Sciatic nerve (tissue), 2 donors: ENCODE measurements at places on chromosomes 7 and 10. TPM values are rescaled to one million over a fixed set of nuclear protein-coding genes. Genes with fewer than 3 reads are reported as not detected.

GRCh38 chr10:119457966-119458766 lies 84.4 kb downstream of the RGS10 start:
- no peak for DNase-seq

DNA sequence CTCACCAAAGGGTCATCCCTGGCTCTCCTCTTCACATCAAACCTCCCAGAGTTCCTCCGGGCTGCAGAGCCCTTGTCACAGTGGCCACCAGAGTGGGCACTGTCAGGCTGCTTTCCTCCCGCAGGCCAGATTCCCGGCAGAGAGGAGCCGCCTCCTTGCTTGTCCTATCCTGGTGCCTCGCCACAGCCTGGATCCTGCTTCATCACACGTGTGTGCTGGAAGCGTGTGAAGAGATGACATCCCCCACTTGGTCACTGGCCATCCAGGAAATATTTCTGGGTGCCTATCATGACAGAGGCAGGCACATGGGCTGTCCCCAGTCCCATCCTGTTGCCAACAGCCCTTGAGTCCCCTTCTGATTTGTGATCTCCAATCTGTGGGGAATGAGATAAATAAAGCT lies 15.0 kb downstream of the INSIG1 start:
- no peak for DNase-seq

DNA sequence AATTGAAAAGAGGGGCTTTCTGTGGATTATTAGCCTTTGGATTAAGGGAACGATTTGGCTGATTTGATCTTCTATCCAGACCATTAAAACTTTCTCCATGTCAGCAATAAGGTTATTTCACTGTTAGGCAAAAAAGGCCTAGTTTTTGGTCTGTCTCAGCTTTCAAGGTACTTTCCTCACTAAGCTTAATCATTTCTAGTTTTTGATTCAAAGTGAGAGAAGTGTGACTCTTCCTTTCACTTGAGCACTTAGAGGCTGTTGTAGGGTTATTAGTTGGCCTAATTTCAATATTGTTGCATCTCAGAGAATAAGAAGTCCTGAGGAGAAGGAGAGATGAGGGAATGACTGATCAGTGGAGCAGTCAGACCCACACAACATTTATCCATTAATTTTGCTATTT lies 596.0 kb upstream of the TPK1 start:
- no peak for DNase-seq

The EVX1 gene
- not detected for total RNA-seq

- DNase-seq = no peak
Measured at GRCh38 chr10:30705101-30705624, 75.6 kb upstream of the LYZL2 start.

The ITPRID1 gene
- total RNA-seq = not detected

The TAS2R39 gene
- total RNA-seq = not detected

DNA sequence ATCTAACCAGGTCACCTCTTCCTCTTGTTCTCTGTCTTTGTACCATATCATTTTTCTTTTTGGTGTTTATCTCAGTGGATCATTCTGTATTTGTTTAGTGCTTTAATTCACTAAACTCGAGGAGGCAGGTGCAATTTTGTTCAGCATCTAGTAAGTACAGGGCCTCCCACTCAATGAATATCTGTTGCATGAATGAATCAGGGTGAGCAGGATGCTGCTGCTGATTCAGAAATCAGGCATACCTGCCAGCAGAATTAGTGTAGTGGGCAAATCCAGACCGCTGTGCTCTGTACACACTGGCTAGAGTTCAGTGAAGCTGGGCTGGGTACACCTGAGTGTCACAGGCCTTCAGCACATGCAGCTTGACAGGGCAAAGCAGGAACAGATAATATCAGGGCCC lies 511.9 kb downstream of the SUGCT start:
- DNase-seq = no peak

- no peak for DNase-seq
Measured at GRCh38 chr10:126716366-126716765, 45.9 kb upstream of the C10orf90 start.

GRCh38 chr7:129771201-129771927 lies 159.8 kb downstream of the NRF1 start:
- DNase-seq = no peak

The RALA gene
- total RNA-seq = 35.0 TPM

GRCh38 chr7:134637934-134638719 lies 8.5 kb upstream of the BPGM start:
- no peak for DNase-seq

The ANXA8L1 gene
- 0.31 TPM for total RNA-seq

- DNase-seq = no peak
Measured at GRCh38 chr7:28784171-28784902, 173.8 kb downstream of the TRIL start.

- no peak for DNase-seq
Measured at GRCh38 chr7:94529516-94529915, 19.9 kb downstream of the CASD1 start.

GRCh38 chr10:56537984-56538383 lies 176.9 kb upstream of the ZWINT start:
- DNase-seq = no peak

DNA sequence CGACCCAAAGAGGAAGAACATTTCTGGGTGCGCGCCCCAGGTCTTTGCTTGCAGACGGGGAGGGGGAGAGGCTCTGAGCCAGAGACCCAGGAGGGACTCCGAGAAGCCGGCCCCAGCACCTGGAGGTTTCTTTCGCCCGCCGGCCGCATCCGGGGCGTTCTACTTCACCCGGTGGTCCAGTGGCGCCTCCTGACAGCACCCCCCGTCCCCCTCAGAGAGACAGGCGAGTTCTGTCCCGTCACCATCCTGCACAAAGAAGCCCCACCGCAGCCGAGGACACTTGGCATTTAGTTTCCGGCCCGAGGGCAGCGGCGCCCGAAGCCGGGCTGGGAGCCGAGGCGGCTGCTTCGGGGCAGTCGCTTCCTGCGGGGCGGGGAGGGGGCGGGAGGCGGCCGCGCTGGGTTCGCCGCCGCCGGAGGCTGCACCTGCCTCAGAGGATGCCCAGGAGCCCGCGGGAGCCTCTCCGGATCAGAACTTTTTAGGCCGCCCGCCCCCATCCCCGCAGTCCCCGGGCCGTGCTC lies at the start of gene TMEM178B:
Gene TMEM178B (plus strand): TSS at position 424 of the 521 bp plus-strand sequence.
- peak; percentile 51 for DNase-seq

- no peak for DNase-seq
Measured at GRCh38 chr7:36962367-36962766, 238.1 kb upstream of the AOAH start.

DNA sequence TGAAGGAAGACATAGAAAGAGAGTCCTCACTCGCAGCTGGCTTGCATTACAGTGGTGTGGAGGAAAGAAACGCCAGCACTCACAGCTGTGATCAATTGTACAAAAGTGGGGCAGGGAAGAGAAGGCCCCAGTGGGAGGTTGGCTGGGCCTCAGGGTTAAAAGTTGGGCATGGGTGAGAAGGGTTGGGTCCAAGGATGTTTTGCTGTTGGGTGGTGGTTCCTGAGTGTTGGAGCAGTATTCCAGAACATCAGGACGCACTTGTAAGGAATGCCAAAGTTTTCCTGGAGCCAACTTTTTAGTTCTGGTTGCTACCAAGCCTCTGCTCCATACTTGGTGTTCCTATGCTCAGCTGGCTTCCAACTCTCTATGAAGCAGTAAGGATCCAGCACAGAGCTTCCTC lies 55.4 kb upstream of the MKRN1 start:
- DNase-seq = no peak

DNA sequence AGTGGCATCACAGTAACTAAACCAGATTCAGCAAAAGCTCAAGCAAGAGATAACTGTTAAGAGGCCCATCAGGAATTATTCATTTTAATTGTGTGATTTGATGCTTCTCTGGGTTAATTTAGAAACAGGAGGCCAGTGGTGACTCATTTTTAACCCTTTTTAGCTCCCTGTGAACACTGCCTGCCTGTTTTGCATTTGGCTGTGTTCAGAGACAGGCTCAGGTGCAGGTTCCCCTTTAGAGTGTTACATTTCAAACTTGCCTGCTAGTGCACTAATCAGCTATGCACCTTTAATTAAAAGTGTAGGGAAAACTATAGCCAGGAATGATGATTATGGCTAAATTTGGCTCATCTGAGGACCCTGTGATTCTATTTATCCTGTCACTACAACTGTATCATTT lies 6.5 kb downstream of the STAMBPL1 start:
- DNase-seq = no peak

- DNase-seq = no peak
Measured at GRCh38 chr10:37390926-37391325, 265.5 kb downstream of the ANKRD30A start.

The PNLIPRP2 gene
- total RNA-seq = 1.6 TPM

The GBX1 gene
- not detected for total RNA-seq

DNA sequence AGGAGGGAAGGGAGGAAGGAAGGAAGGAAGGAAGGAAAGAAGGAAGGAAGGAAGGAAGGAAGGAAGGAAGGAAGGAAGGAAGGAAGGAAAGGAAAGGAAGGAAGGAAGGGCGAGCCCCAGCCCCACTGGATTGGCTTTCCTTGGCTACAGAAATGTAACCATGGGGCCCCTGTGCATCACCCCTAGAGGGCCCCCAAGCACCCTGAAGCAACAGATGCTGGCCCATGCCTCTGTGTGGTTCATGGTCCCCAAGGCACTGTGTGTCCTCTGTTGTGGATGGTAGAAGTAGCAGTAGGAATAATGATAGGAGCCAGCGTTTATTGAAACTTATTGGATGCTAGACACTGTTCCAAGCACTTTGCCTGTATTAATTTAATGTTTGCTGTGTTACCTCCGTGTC lies 116.6 kb upstream of the MACROH2A2 start:
- DNase-seq = no peak

- peak; percentile 48 for DNase-seq
Measured at GRCh38 chr7:2490181-2490651, 14.0 kb upstream of the GRIFIN start.

GRCh38 chr10:128875030-128875744 lies 591.9 kb upstream of the MGMT start:
- no peak for DNase-seq

- no peak for DNase-seq
Measured at GRCh38 chr10:93462881-93463280, 19.3 kb downstream of the MYOF start.

GRCh38 chr7:140591180-140591902 lies 49.3 kb downstream of the DENND2A start:
- DNase-seq = no peak

DNA sequence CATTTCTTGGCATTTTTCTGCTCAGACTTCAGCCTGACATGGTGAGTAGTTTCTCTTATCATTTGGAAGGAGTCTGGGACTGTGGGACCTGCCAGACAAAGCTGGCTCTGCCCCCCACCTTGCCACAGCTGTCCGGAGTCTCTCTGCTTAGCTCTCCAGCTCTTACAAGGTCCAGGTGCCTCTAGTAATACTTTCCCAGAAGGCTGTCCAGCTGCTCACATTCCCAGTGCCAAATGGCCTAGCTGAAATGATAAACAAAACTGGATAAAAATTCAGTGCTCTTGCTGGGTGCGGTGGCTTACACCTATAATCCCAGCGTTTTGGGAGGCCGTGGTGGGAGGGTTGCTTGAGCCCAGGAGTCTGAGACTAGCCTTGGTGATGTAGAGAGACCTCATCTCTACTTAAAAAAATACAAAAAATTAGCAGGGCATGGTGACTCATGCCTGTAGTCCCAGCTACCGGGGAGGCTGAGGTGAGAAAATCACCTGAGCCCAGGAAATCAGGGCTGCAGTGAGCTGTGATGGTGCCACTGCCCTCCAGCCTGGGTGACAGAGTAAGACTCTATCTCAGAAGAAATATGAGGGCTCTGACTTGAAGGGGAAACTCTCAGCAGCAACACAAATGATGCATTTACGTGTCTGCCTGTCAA lies 86.8 kb downstream of the C10orf90 start:
- no peak for DNase-seq

DNA sequence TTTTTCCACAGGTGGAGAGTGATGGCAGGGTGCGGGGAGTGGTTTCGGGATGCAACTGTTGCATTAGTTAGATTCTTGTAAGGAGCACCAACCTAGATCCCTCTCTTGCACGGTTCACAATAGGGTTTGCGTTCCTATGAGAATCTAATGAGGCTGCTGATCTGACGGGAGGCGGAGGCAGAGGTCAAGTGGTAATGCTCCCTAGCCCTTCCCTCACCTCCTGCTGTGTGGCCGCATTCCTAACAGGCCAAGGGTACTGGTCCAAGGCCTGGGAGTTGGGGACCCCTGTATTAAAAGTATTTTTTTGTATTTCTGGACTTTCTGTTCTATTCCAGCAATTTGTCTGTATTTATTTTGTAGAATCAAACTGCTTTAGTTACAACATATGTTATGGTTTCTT lies 7.2 kb downstream of the CBLL1 start:
- DNase-seq = no peak

DNA sequence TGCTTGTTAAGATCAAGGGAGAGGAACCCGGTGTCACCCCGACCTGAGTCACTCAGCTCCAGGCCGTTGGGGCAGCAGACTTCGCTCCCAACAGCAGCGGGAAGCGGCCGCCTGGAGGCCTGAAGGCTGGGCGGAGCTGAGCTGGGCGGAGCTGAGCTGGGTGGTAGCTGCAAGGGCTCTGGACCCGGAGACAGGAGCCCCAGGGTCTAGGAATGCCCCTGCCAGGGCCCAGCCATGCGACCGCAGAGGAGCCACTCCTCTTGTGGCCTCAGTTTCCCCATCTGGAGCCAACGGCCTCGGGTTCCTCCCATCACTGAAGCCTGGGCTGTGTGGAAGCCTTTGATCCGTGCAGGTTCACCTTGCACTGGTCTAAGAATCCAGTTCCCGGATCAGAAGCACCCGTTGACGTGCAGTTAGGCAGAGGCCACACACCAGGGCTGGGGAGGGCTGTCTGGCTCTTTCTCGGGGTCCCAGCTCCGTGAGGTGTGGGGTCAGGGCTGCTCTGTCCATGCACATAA lies 21.9 kb upstream of the DPYSL4 start:
- no peak for DNase-seq

GRCh38 chr7:28533731-28534531 lies 121.6 kb downstream of the CREB5 start:
- peak; percentile 66 for DNase-seq

DNA sequence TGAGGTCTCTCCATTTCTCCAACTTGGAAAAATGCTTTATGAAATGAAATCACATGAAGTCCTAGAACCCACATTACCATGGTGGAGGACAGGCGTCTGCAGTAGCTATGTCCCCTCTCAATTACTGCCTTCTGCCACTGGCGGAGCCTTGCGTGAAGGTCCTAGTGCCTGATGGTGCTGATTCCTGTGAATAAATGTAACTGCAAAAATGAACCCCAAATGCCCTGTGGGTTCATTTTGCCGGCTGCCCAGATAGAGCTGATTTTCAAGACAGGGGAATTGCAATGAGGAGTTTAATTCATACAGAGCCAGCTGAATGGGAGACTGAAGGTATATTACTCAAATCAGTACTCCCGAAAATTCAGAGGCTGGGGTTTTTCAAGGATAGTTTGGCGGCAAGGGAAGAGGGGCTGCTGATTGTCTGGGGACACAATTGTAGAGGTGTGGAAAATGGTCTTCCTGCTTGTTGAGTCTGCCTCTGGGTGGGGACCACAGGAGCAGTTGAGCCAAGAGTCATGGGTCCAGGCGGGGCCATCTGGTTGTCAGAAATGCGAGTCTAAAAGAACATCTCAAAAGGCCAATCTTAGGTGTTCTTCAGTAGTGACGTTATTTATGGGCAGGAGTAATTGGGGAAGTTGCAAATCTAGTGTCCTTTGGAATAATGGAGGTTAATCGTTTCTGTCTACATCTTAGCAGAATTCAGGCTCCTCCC lies 13.5 kb downstream of the PRF1 start:
- DNase-seq = no peak

The NKX2-3 gene
- not detected for total RNA-seq

The OPN1SW gene
- not detected for total RNA-seq
